Mammary microvascular endothelial cell (primary cell): ENCODE measurements at places on chromosomes 16 and 17. TPM values are rescaled to one million over a fixed set of nuclear protein-coding genes. Genes with fewer than 3 reads are reported as not detected.

The SCNN1B gene
- 0.73 and 1.6 TPM in 2 replicates for total RNA-seq

The ZG16B gene
- 1.5 and 3.1 TPM in 2 replicates for total RNA-seq

The PAQR4 gene
- 23.8 and 24.1 TPM in 2 replicates for total RNA-seq

The FNDC8 gene
- not detected in 2 replicates for total RNA-seq

The SOX15 gene
- total RNA-seq = not detected in 2 replicates

The PPP1R27 gene
- not detected in 2 replicates for total RNA-seq

The DLG4 gene
- 4.7 and 8.4 TPM in 2 replicates for total RNA-seq

The NUPR1 gene
- 12.5 and 13.5 TPM in 2 replicates for total RNA-seq
